ENCODE measurements at places on chromosomes 7 and 10.
A peak's percentile ranks its signal among the peaks of the same experiment; 100 is the strongest.

DNA sequence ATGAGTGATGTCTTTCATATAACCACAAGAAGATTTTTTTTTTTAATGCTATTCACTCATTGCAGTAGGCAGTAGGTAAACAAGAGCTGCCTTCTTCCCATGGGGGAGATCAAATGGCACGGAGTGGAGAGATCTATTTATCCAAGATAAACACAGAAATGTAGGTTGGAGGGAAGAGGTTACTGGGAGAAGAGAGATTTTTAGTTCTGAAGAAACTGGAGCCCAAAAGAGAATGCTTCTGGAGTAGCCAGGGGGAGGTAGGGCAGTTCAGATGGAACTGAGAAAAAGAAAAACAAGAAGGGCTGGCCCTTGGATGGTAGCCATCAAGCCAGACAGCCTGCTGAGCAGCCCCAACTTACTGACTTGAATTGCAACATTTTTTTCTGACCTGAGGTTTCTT is 270.1 kb upstream of the TPK1 start:
- DNase-seq: peak; percentile 23

DNA sequence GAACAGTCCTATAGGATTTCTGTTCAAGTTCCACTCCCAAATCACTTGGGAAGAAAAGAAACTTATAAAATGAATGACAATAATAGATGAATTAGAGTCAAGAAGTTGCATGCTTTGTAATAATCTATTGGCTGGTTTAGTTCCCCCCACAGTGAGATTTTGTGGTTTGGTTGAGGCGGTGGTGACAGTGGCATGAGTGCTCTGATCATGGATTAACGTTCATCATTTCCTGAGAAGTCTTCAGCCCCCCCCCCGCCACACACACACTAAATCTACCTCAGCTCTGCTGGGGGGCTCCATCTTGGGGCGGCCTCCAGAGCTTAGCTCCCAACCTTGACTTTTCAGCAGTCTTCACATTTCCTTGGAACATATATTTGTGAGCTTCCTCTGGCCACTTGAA is 121.7 kb downstream of the ABCA13 start:
- DNase-seq: no peak

- no peak for DNase-seq
These were observed 8.7 kb downstream of the ZMIZ2 start for GRCh38 chr7:44757311-44757710.

- no peak for DNase-seq
These were observed 128.0 kb downstream of the ZMIZ1 start for GRCh38 chr10:79196470-79197461.
